ENCODE measurements at places on chromosomes 2 and 18. TPM values are rescaled to one million over a fixed set of nuclear protein-coding genes. Genes with fewer than 3 reads are reported as not detected.
A peak's percentile ranks its signal among the peaks of the same experiment; 100 is the strongest.

RAB6C gene
- not detected for total RNA-seq

TUBA3E gene
- total RNA-seq, result not detected

MDH1B gene
- total RNA-seq, result 0.54 TPM

NXPH2 gene
- total RNA-seq, result not detected

FIGN gene
- total RNA-seq, result 0.90 TPM

PROKR1 gene
- total RNA-seq, result not detected

CRYBA2 gene
- total RNA-seq, result not detected

POTEI gene
- not detected for total RNA-seq

DNA sequence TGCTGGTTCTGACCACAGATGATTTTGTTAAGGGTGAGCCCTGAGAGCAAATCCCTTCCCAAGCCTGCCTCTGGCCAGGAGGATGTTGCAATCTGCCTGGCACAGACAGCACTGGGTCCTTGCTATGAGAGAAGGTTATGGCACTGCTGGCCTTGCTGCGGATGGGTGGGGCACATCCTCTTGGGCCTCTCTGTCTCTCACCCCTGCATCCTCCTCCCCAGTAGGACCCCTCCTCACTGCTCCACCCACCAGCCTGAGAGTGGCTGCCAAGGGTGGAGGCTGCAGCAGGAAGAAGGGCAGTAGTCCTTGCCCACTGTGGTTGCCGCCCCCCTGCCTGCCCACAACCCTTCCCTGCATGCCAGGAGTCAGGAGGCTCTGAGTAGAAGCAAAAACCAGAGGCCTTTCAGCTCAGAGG lies 180.9 kb downstream of the ZBTB7C start:
- DNase-seq, result no peak

DNA sequence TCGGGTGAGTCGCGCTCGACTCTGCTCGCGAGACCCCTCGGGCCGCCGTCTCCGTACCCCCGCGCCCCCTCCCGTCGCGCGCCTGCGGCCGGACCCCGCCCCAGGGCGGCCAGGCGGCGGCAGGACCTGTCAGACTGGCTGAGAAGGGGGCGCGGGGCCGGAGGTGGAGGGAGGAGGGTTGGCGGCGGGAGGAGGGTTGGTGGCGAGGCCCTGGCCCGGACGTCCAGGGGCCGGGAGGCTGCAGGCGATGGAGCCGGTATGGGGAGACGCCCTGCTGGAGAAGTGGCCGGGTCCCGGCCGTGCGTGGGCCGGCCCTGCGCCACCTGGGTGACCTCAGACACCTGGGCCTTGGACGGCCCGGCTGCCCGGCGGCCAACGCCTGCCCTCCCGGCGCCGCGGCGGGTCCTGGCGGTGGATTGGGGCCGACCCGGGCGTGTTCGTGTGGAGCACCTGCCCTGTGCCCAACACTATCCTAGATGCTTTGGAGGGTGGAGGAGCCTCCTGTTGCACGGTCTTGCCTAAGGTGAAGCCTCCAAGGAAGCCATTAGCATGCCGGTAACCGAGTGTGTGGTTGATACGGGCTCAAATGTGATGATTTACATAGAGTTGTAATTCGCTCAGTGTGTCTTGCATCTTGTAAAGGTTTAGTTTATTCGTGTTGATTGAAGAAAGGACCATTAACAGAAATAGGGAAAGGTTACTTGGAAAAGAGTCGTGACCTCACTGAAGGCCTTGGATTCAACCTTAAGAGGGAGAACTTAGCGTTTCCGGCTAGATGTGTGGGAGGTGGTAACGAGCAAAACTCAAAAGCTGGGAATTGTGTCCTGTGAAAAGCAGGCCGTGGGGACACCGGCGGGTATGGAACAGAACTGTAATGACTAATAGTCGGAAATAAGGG lies 550 bp downstream of the MYL12B start:
- no peak for DNase-seq

GRCh38 chr2:237207646-237208045 lies 122.0 kb downstream of the COPS8 start:
- DNase-seq, result peak; percentile 85

DNA sequence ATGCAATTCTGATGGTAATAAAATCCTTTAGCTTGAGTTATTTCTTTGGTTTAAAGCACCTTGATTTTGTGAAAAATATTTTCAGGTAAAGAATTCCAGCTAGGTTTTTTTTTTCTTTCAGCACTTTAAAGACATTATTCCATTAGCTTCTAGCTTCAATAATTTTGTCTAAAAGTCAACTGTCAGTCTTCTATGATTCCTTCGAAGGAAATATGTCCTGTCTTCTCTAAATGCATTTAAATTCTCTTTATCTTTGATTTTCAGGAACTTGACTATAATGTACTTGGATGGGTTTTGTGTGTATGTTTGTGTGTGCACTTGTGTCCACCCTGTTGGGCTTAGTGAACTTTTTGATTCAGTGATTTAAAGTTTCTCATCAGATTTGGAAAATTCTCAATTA lies 4.7 kb downstream of the LONRF2 start:
- DNase-seq, result no peak

- DNase-seq, result no peak
Observed at GRCh38 chr2:134397146-134397896, 143.4 kb downstream of the MGAT5 start.

GRCh38 chr2:54595999-54596902 lies 127.2 kb upstream of the EML6 start:
- no peak for DNase-seq

DNA sequence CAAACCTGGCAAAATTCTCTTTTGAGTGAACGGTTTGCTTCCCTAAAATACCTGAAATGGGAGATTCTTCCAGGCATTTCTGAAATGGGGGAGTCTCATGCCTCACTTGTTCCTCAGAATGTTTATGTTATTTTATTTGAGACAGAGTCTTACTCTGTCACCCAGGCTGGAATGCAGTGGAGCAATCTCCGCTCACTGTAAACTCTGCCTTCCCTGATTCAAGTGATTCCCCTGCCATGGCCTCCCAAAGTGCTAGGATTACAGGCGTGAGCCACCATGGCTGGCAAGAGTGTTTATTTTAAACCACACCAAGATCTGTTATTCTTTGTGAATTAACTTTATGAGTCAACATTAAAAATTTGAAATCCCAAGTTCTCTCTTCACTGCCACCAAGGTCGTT lies 6.4 kb upstream of the FHL2 start:
- DNase-seq, result peak; percentile 77

DNA sequence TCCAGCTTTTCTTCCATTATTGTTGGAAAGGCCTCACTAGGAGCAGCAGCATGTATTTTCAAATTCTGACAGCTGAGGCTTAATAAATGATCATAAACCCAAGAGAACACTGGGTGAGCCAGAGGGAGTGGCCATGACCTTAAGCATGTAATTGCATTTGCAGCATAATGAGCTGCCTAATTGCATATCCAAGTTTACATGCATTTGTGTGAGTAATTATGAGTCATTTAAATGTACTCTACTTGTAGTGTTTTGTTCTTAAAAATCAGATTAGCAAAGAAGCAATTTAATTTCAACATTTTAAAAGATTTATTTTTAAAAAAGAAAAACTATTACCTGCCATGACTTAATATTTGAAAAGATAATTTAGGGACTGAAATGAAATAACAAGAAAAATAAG lies 74.8 kb downstream of the NOL10 start:
- peak; percentile 46 for DNase-seq

DNA sequence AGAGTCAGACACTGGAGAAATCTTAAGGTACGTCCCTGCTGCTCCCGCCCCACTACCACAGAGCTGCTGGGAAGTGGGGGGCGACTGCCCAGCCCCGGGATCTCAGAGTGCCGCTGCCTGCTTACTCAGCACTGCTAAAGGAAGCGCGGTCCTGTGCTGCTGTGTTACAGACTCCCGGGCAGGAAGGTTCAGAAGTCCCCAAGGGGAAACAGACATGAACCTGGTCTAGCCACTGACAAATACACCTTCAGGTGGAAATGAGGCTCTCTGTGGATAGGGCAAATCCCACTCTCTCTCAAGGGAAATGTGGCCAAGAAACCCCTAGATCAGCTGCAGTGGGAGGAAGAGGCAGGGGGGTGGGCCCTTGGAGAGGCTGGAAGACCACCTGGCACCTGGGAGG lies 13.7 kb downstream of the MTERF4 start:
- no peak for DNase-seq

GRCh38 chr2:25602333-25602723 lies 71.0 kb downstream of the DTNB start:
- DNase-seq, result no peak

GRCh38 chr2:111698089-111698488 lies 185.9 kb downstream of the ANAPC1 start:
- no peak for DNase-seq

DNA sequence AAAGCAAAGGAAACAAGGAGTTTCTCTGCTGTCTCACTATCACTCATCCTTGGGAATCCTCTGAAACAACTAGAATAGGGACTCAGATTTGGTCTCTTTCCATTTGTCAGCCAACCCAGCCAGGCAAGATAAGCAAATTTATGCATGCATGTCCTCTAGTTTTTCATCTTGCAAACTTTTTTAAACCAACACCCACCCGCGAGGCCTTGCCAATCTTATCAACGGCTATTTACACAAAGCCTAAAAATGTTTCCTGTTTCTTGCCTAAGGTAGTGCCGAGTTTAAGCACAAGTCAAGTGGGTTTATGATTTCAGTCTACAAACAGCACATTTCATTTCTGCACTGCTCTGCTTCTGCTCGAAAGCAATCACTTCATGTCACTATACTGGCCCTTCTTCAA lies 240.9 kb downstream of the STK39 start:
- DNase-seq, result no peak

- DNase-seq, result no peak
Observed at GRCh38 chr18:47077111-47077510, 41.7 kb upstream of the ELOA2 start.

- DNase-seq, result no peak
Observed at GRCh38 chr2:127357591-127357990, 30.2 kb downstream of the MAP3K2 start.

- peak; percentile 69 for DNase-seq
Observed at GRCh38 chr2:70371753-70372152, 69.9 kb upstream of the FAM136A start.

- DNase-seq, result no peak
Observed at GRCh38 chr2:88724643-88725332, 33.3 kb downstream of the RPIA start.

GRCh38 chr2:224969095-224969494 lies 73.2 kb downstream of the DOCK10 start:
- DNase-seq, result no peak

DNA sequence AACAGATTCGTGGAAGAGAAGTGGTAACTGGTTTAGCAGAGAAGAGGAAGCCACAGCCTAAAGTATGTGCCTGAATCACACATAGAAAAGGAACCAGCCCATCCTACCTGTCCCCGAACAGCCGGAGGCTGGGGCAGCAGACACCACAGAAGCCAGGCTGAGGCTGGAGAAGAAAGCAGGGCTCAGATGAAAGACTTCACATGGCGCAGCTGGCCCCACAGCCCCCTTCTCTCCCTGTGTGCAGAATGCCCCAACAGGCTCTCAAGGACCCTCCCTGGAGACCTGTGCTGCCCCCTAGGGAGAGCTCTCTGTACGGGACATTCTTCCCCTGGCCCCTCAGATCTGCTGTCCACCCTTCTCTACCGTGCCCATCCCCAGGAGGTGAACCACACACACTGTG lies 83.5 kb upstream of the RAB12 start:
- no peak for DNase-seq

DNA sequence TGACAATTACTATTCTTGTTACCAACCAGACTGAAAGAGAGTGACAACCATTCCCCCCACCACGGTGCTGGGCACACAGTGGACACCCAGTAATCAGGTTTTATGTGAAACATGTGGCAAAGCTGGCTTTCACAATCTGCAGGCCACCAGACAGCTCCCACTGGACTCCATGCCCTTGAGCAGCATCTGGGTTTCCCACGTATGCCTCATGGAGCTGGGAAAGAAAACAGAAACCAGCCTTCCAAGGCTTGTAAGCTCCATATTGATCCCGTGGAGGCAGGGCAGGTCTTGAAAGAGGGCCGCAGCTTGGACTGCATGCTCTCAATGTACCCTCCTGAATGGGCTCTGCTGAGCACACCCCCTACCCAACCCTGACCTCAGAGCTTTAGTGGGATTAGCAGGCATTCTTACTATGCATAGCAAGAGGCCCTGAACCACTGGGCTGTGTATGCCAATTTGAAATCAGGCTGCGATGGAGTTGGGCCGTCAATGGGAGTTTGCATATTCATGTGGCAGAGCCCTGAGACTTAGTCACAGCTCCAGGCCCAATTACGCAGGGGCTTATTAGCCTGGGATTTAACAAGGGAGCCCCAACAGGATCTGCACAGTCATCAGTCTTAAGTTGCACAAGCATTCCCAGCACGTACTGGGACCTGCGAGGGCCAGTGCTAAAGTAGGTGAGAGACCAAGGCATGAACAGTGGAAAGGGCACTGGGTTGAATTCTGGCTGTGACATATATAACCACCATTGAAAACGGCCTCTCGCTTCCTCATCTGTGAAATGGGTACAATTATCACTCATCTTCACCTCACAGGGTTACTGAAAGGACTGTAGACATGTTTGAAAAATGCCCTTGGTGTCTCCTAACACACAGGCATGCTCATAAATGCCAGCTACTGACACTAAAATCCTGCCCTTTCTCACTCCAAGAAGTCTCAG lies 10.5 kb downstream of the C1QL2 start:
- no peak for DNase-seq

DNA sequence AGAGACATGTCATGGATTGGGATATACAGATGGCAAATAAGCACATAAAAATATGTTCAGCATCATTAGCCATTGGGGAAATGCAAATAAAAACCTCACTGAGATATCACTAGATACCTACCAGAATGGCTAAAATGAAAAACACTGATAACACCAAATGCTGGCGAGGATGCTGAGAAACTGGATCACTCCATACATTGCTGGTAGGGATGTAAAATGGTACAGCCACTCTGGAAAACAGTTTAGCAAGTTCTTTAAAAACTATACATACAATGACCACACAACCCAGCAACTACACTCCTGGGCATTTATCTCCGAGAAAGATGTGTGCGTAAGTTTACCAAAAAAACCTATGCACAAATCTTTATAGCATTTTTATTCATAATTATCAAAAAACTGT lies 13.9 kb downstream of the PIAS2 start:
- DNase-seq, result no peak

GRCh38 chr2:168716839-168717238 lies 85.6 kb upstream of the NOSTRIN start:
- DNase-seq, result no peak

DNA sequence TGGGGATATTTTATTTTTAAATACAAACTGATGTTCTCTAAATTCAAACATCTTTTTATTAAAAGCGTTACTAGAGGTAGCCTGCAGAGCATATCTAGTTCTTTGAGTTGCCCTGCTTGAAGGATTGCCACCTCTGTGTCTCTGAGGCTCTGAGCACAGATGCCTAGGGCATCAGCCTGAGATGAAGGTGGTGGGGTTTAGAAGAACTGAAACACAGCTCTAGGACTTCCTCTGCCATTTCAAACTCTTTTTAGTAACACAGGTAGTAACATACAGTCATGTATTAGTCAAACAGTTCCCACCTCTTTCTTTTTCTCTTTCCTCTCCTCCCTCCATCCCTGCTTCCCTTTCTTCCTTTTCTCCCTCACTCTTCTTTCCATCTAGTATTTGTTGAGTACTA lies 57.6 kb downstream of the TTC21B start:
- no peak for DNase-seq

DNA sequence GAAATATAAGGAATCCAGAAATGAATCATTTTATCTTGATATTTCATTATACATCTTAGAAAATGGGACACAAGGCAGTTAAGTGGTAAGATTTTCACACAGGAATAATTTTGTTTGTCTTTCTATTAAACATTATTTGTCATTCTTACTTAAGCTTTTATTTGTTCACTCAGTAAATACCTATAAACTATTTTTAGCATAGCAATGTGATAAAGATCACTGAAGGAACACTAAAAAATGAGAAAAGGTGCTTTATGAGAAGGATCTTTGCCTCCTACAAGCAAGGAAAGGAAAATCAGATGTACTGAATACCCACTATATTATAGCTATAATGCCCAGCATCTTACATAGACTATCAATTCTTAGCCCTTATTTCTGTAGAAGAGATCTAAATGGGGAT lies 176.2 kb upstream of the NYAP2 start:
- no peak for DNase-seq
